RWPE2 (cell line): ENCODE measurements at places on chromosomes 2 and 18.

DNA sequence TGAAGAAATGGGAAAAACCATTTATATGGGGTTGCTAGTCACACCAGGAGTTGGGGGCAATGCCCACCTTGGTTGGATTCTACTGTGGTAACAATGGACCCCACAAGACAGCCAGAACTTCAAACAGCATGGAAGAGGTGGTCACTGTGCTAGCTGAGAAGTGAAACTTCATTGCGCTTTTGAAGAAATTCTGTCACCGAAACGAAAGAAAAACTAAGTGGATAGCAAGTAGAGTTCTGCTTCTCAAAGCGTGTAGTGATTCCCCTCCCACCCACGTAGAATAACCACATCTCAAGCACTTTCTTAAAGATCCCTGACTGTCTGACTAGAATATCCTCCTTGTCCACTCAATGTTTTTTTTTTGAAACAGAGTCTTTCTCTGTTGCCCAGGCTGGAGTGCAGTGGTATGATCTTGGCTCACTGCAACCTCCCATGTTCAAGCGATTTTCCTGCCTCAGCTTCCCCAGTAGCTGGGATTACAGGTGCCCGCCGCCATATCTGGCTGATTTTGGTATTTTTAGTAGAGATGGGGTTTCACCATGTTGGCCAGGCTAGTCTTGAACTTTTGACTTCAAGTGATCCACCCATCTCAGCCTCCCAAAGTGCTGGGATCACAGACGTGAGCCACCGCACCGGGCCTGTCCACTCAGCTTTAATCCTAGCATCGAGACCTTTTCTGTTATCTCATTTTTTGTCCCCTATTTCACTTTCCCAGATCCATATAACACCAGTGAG lies 30.1 kb upstream of the CCL20 start:
- no peak for DNase-seq

- no peak for DNase-seq
Observed at GRCh38 chr2:158969162-158969714, 798 bp downstream of the TANC1 start.

- no peak for DNase-seq
Observed at GRCh38 chr2:63506320-63506719, 82.0 kb downstream of the WDPCP start.

- DNase-seq = no peak
Observed at GRCh38 chr2:132420816-132421805, 4.5 kb downstream of the GPR39 start.
